ENCODE measurements at places on chromosomes 3 and 15.
A peak's percentile ranks its signal among the peaks of the same experiment; 100 is the strongest.

- DNase-seq: no peak
Observed at GRCh38 chr3:112000966-112001365, 2.2 kb downstream of the TAGLN3 start.

- DNase-seq: no peak
Observed at GRCh38 chr15:58398071-58398470, 33.7 kb upstream of the LIPC start.

- DNase-seq: no peak
Observed at GRCh38 chr3:45567730-45568172, 26.8 kb upstream of the LIMD1 start.

DNA sequence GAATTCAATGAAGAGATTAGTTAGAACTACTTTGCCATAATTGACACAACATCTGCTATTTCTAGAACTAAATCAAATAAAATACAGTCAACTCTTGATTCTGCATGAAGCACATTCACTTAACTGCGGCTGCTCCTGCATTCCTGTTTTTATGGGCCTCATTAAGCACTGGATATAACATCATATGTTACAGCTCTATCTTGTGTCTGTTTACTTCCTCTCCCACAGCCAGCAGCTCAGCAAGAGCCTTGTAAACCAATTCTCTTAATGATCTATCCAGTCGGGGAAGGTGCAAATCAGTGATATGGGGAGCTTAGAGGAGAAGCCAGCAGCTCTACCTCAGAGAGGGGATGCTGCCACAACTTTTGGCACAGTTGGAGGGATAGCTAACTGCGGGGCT, 329.2 kb downstream of the ARRDC4 start:
- DNase-seq: no peak

DNA sequence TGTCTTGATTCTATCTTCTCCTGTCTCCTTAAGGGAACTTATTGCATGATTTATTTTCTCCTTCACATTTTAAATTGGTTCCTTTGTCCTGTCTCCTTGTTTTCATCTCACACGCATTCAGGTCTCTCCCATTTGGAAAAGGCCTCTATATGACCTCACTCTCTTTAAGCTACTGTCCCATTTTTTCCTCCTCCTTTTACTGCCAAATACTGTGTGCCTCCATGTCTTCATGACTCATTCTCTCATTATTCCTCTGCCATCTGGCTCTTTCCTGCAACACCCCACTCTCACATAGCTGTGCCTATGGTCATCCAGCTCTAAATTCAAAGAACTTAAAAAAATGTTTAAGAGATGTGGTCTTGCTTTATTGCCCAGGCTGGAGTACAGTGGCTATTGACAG, 48.0 kb downstream of the TYRO3 start:
- DNase-seq: no peak

DNA sequence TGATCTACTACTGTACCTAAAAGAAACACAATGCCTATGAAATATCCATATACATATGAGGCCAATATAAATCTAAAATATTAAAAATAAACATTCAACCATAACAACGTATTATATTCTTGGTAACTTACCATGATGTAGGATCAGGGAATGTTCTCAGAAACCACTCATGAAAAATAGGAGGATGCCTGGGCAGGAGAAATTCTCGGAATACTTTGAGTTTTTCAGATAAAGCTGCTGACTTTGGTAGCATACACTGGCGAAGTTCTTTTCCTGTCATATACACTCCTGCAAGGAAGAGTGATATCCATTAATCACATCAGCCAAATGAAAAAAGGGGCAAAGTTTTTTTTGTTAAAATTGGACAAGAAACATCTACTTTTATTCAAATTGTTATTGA, 11.3 kb upstream of the XRN1 start:
- no peak for DNase-seq

GRCh38 chr15:33700695-33701303, 267.5 kb upstream of the CHRM5 start:
- peak; percentile 74 for DNase-seq

- no peak for DNase-seq
Observed at GRCh38 chr3:182349051-182349450, 444.3 kb upstream of the ATP11B start.

- no peak for DNase-seq
Observed at GRCh38 chr3:33312361-33312760, 35.1 kb downstream of the FBXL2 start.

DNA sequence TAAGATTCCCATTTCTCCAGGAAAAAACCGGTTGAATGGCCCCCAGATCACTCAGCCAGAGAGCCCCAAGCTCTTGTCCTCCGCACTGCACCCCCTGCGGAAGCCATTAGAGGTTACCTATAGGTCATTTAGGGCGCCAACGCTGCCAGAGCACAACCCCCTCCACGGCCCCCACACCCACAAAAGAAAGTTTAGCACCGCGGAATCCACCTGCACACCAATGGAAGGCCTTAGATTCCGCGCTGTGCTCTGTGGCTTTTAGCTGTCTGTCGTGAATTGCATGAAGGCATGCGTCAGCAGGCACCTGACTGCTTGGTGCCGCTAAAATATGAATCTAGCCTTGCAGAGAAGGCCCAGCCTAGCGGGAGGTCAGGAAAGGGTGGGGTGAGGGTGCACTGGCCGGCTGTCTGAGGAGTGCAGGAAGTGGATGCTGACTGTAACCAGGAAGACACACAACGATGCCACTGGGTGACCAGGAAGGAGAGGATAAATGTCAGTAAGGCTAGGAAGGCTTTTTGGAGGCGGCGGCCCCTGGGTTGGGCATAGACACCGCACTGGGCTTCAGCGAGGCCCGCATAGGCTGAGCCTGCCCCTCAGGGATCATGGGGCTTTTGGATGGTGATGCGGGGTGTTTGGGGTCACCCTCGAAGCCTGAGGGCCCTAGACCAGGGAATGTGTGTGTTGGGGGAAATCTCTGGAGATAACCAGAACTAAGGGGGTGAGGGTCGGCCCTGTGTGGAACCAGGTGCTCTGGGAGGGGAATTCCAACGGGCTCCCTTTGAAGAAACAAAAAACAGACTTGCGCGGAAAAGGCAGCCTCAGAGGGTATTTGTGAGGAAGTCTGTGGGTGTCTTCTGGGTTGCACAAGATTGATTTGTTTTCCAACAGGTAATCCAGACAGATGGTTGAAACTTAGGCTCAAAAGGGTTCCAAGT, 976 bp upstream of the NUP210 start:
- no peak for DNase-seq

- no peak for DNase-seq
Observed at GRCh38 chr15:57548835-57549234, 42.9 kb upstream of the MYZAP start.

GRCh38 chr15:81779181-81779580, 266.6 kb downstream of the MEX3B start:
- DNase-seq: no peak

- DNase-seq: peak; percentile 31
Observed at GRCh38 chr3:119681279-119681678, 4.1 kb upstream of the COX17 start.

GRCh38 chr15:76764004-76764403, 141.1 kb downstream of the SCAPER start:
- no peak for DNase-seq

- DNase-seq: no peak
Observed at GRCh38 chr3:71033681-71034220, 549.8 kb downstream of the FOXP1 start.

DNA sequence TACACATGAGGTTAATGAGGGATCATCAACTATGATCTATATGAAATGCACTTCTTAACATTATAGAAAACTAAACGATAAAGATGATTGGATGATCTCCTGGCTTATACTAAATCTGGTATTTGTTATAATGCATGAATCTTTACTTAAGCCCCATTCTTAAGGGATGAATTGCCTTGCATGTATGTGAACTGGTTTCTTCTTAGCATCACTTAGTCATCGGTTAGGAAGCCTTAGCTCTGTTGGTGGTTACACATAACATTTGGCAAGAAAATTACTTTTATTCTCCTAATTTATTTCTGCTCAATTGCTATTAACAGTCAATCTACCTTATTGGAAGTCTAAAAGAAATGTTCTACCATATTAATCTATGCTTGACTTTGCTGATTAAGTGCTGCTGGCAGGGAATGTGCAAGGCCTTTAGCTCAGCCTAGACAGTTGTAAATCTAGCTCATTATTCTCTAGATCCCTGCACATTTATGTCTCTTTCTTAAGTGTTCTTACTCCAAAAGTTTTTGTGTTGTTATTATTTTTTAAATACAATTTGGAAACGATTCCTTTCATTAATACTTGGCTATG, 356.0 kb downstream of the ZPLD1 start:
- DNase-seq: no peak

All from SK-N-DZ (cell line).